ENCODE measurements at places on chromosomes 4 and X.

DNA sequence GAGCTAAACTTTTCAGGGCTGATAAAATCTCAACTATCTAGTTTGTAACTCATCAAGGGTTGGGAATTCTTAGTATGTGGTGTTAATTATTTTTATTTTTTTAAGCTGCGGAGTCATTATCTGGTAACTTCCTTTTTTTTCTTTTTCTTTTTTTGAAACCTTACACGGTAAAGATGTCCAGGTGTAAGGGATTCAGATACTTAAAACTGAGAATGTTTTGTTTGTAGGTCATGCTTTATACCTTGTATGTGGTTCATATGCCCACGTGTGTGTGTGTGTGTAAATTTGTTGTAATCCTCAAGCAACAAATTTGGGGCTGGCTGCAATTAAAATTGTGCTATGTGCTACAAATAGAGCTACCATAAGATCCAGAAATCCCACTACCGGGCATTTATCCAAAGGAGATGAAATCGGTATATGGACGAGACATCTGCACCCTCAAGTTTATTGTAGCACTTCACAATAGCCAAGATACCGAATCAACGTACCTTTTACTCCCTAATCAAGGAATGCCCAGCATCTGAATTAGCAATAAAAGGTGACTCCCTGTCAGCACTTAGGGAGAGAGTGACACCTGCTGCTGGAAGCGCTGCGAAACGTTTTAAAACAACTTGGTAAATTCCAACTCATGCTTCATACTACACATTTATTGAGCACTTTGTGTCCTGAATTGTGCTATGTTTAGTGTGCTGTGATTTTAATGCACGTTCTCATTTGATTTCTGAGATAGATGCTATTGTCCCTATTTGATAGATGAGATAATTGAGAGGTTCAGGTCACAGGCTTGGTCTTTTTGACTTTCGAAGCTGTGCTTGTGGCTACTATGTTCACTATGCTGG lies 16.1 kb downstream of the MSMO1 start:
- no peak for DNase-seq

- no peak for DNase-seq
These were observed 68.6 kb downstream of the NHS start for GRCh38 chrX:17443556-17443955.

DNA sequence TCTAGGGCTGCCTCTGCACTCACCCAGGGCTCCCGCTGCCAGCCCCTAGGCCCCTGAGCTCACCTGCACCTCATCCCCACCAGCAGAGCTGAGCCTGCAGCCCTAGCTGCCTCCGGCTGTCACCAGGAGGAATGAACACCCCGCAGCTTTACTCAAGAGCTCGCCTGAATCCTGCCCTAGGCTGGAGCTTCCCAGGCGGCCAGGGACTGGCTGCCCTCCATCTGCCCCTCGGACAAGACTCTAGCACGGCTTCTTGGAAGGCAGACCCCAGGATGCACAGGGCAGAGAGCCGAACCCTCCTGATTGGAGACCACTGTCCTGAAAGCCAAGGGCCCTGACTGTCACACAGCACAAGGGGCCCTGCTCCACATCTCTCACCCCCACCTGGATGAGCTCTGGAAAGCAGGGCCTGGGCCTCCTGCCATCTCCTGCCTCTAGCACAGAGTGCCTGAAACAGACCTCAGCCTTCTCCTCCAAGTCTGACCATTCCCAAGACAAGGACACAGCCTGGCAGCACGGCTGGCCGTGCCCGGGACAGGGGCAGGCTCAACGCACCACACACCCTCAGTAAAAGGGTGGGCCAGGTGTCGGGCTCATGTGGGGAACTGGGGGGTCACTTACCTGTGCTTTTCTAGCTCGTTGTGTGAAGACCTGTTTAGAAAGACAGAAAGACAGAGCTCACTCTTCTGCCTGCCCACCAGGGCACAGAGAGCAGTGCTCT lies 4.4 kb downstream of the MXD4 start:
- no peak for DNase-seq

DNA sequence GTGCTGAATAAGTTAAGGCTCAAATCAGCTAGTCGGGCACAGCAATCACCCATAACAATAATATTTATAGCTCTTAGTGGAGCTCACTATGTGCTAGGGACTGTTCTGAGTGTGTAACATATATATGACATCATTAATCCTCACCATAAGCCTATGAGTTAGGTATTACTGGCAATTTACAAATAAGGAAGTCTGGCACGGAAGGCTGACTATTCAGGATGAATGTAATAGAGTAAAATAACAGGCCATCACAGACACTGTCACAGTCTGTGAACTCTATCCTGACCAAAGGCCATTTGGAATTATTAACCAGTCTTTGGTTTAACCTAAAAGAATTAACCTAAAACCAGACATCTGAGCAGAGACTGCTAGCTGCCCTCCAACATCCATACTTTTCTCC lies 119.3 kb downstream of the C4orf51 start:
- DNase-seq, result no peak
